Breast epithelium (tissue), 4 donors: ENCODE measurements at places on chromosomes 7 and 10. TPM values are rescaled to one million over a fixed set of nuclear protein-coding genes. Genes with fewer than 3 reads are reported as not detected.

GRCh38 chr10:83943049-83943448 lies 196.3 kb upstream of the GHITM start:
- DNase-seq, result no peak

DNA sequence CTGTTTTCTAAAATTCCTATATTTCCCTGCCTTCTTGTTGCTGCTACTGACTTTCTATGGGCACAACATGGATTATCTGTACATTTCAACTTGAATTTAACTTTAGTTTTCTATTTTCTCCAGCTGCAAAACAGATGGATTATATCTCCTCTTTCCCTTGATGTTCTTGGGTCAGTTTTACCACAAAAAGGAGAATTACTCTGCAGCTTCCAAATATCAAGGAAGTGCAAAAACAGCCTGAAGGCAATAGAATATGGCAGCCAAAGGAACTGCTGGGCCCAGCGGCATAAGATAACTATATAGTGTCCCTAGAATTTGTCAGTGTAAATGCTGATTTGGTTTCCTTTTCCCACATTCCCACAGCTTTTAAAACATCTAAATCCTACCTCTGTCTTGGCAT lies 29.1 kb downstream of the CPED1 start:
- no peak for DNase-seq

DNA sequence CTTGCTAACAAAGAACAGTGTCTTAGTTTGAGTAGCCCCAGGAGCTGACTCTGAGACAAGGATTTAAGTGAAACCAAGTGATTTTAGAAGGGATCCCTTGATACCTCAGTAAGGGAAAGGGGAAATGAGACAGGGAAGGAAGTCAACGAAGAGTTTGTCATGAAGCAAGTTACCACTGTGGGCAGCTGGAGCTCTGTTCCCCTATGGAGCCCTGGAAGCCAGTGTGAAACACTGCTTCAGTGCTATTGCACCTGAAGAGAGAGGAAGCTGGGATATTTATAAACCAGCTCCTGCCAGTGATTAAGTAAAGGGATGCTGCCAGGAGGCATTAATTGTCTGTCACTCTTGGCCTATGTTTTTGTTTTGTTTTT lies 58.9 kb upstream of the WAPL start:
- DNase-seq, result no peak

- no peak for DNase-seq
Observed at GRCh38 chr10:105258036-105258673, 617.1 kb downstream of the SORCS3 start.

GRCh38 chr10:26527018-26527417 lies 88.9 kb downstream of the APBB1IP start:
- no peak for DNase-seq

GRCh38 chr7:24978843-24979469 lies 1.0 kb downstream of the OSBPL3 start:
- peak; percentile 48 for DNase-seq

DNA sequence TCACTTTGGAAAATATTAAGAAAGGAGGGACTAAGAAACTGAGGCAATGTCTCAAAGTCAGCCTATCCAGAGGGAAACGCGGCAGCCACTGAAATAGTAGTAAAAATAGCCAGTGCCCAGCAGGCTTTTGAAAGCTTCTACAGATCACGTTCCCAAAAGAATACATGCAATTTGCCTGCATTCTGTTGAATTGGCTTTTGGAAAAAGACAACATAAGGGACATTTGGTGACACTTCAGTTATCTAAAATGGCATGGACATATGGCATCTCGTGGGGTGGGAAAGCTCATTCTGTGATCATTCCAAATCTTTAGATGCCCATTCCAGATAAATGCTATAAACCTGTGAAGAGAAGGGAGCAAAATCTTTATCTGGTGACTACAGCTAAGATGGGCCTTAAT lies 82.8 kb upstream of the PDE1C start:
- DNase-seq, result no peak

The PRKG1 gene
- total RNA-seq, result 10.9 TPM

DNA sequence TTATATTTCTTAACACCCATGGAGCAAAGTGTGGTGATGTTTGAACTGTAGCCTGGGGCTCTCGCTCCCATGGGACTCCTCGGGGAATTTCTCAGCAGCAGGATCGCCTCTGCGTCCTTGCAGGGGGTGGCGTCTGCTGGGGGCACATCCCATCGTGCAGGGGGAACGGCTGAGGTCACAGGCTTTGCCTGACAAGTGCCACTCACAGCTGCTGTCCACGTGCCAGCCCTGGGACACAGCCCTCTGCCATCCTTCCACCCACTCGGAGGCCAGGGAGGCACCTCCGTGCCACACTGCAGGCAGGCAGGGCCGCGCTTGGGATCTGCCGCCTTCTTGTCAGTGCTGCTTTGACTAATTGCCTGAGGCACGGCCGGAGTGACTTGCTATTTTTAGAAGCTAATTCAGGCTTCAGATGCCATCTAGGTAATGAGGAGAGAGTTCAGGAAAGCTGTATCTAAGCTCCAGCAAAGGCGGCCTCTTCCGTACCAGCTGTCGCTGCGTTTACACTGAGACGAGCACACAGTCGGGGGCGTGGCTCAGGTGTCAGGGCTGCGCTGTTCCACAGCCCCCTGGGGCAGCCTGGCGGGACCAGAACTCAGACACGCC lies 45.7 kb downstream of the PITRM1 start:
- peak; percentile 52 for DNase-seq

DNA sequence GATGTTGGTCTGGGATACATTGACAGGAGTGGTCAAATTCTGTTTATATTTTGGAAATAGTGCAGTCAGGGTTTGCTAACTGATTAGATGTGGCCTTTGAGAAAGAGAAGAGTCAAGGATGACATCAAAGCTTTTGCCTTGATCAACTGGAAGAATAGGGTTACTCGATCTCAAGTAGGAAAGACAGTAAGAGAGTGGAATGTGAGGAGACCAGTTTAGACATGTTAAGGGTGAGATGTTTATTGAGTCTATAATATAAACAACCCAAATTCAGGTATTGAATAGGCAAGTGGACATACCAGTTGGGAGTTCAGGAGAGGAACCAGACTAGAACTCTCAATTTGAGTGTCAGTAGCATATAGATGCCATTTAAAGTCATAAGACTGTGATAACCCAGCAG lies 1.9 kb upstream of the ANKRD7 start:
- no peak for DNase-seq

The TMEM178B gene
- total RNA-seq, result 0.88 TPM

GRCh38 chr10:116197946-116198675 lies 74.9 kb downstream of the GFRA1 start:
- DNase-seq, result no peak

The SPDYE17 gene
- total RNA-seq, result not detected

- no peak for DNase-seq
Observed at GRCh38 chr7:5064391-5065106, 18.9 kb downstream of the RBAK start.

DNA sequence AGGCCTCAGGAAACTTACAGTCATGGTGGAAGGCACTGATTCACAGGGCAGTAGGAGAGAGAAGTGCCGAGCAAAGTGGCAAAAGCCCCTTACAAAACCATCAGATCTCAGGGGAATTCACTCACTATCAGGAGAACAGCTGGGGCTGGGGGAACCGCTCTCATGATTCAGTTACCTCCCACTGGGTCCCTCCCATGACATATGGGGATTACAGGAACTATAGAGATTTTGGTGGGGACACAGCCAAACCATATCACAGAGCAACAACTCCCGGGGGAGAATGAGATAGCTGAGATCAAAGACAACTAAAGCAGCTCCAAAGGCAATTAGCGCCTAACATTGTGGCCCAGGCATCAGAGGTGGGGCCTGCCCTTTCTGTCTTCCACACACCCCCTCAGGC lies 85.4 kb upstream of the VOPP1 start:
- DNase-seq, result no peak

DNA sequence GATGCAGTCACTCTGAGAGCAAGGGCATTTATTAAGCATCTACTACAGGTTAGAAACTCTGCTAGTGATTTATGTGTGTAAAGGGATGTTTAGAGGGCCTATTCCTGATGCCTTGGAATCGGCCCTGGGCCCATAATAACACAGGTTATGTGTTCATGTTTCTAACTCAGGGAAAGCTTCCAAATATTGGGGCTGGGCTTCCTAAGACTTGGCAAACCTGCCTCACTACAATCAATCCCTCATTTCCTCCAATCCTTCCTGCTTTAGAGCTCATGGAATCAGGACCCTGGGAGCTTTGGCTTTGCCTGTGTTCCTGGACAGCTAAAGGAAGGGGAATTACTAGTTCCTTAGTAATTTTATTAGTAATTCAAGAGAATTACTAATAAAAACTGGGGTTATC lies 148.8 kb downstream of the HIBADH start:
- DNase-seq, result no peak

DNA sequence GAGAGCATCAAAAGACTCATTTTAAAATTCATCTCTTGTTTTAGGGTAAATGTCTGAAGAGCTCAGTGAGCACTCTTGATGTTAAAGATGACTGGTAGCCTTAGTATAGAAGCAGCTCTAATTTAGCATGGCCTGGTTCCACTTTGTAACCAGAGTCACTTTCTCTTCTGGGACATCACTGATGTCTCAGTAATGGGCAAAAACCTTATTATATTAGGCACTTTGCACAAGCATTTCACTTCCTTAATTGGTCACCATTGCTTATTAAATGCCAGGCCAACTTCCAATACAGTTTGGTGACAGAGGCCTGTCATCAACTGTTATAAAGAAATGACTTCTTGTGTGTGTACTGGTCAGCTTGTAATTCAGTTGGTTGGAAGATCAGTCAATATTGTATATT lies 53.0 kb downstream of the STEAP1B start:
- no peak for DNase-seq

DNA sequence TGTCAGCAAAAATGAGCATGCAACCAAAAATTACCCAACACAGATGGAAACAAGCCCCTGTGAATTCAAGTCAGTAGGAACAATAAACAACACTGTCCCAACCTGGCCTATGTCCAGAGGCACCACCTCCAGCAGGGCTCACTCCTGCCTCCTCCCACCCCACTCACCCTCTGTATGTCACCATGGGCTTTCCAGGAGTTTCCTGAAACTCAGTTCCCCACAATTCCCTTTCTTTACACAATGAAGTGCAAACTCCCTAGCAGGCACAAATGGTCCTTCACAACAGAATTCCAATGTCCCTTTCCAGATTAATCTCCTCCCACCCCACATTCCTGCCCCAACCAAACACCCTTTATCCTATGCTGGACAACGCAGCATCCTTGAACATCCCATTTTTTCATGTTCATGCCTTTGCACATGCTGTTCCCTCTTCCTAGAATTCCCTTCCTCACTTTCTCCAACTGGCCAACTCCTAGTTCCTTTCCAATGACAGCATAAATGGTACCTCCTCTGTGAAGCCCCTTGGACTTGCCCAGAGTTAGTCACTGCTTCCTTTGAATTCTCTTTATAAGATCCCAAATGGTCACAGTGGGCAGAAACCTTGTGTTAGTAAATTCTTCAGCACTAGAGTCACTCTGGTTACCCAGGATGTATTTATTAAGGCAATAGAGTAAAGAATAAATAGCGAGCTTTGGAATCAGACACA lies 157.5 kb downstream of the SLIT1 start:
- no peak for DNase-seq

GRCh38 chr10:79547973-79548372 lies 12.2 kb downstream of the SFTPA2 start:
- no peak for DNase-seq

DNA sequence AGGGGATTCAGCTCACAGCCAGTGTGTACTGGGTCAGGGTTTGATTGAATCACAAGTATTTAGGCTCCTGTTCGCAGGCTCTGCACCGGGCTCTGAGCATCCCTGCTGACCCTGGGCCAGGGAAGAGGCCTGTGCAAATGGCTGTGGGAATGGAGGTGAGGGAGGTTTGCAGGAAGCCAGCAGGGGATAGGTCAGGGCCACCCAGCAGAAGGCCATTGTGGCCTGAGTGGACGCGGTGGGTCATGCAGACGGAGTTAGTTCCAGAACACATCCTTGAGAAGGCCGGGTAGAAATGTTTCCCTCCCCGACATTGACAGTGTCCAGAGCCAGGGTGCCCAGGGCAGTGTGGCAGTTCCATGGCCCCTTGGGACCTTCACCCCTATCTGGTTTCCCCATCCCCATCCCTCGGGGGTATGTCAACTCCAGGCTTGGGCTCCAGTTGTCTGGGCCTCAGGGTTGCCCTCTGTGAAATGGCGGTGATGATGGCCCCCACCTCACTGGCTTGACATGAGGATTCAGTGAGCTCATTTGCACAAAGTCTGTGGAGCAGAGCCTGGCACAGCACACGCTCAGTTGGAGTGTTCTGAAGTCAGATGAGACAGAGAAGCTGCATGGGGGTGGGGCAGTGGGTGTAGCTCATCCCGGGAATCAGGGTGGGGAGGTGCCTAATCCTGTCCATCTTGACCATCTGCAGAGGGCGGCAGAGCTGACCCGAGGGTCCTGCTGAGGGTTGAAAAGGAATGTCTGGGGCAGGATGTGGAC lies 107.6 kb downstream of the ADCY1 start:
- DNase-seq, result peak; percentile 11

The GIMAP6 gene
- total RNA-seq, result 35.2 TPM

The CRHR2 gene
- total RNA-seq, result 0.16 TPM

DNA sequence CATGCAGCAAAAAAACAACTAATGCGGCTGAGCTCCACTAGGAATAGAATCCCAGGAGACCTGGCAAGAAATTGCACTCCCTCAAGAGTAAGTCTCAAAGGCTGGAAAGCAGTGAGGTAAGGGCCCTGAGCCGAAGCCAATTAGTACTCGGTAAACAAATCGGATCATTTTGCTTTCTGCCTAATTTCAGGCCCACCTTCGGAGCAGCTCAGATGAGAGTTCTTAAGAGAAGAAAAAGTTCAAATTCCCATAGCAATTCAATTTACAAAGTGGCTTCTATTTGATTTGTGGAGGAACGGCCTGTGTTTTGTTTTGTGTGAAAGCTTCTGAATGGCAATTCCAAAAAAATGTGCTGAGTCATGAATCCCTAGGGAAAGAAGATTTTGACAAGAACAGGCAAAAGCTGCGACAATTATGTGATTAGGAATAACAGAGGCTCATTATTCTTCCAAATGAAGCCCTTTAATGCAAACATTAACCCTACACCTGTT lies 60.9 kb downstream of the SLC16A9 start:
- no peak for DNase-seq

The EPHA1 gene
- 15.4 TPM for total RNA-seq

DNA sequence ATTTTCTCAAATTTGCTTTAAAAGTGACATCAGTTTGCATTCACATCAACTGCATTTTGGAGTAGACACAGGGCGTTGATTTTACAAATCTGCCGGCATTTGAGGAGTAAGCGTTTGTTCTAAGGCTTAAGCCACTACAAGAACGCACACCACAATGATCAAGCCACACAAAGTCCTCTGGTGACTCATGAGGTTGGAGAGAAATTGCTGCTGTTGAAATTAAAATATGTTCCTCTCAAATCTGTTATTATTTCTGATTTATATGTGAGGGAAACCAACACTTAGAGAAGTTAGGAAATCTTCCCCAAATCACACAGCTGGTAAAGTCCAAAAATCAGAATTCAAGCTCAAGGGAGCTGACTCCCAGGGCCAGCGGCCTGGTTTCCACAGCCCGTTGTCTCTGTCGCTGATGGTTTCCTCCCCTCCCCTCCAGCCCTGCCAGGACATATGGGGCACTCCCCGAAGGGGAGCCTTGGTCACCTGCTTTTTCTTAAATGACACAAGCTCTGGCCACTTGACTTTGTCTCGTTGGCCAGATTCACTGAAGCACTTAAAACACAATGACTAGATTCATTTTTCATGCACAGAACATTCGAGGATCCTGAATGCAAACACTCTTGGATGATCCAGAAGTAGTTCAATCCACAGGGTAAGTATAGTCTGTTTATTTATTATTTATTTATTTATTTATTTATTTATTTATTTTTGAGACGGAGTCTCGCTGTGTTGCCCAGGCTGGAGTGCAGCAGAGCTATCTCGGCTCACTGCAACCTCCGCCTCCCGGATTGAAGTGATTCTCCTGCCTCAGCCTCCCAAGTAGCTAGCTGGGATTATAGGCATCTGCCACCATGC lies 29.2 kb upstream of the KLF6 start:
- DNase-seq, result no peak

The ELOVL3 gene
- 0.88 TPM for total RNA-seq

The ITGB8 gene
- 154 TPM for total RNA-seq
